ENCODE measurements at places on chromosomes 5 and 9. TPM values are rescaled to one million over a fixed set of nuclear protein-coding genes. Genes with fewer than 3 reads are reported as not detected.
A peak's percentile ranks its signal among the peaks of the same experiment; 100 is the strongest.

GRCh38 chr5:143277536-143277935, 126.0 kb downstream of the NR3C1 start:
- no peak for DNase-seq

- no peak for DNase-seq
Observed at GRCh38 chr5:60633341-60633740, 66.6 kb downstream of the DEPDC1B start.

DNA sequence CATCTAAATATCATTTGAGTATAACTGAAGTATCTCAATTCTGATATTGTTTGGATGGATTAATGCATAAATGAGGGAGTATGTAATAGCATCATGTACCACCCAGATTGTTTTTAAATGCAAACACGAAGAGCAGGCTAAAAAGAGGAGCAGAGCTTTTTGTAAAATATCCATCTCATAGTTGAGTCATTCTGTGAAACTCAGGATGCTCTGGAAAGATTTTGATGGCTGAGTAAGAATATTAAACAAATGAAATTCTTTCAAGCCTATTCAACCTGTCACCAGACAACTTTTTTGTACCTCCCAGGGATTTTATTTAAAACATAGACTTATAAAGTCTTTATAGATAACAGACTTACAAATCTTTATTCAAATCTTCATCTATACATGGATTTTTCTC, 625.9 kb downstream of the TLE4 start:
- DNase-seq: no peak

DNA sequence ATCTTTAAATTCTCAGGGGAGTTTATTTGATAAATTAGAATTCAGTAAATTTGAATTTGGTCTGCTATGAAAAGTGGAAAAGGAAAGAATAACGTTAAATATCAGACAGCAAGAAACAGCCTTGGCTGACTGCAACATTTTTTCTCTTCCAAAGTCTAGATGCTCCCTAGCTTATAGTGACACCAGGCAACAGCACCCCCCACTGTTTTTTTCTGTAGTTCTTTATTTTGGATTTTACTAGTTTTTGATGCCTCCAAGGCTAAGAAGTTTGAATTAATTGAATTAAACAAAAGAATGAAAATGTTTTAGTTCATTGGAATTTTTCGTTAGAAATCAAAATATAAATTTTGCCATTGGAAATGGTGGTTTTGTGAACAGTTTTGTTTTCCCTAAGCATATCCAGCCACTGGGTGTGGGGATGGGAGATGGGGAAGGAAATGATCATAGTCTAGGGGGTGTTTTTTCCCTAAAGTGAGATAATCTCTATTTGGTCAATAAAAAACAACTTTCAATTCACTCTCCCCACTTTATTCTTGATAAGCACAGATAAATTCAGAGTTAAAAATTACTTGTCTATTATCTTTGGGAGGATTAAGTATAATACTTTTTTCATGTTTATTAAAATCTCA, 199.3 kb upstream of the CD180 start:
- DNase-seq: no peak

DNA sequence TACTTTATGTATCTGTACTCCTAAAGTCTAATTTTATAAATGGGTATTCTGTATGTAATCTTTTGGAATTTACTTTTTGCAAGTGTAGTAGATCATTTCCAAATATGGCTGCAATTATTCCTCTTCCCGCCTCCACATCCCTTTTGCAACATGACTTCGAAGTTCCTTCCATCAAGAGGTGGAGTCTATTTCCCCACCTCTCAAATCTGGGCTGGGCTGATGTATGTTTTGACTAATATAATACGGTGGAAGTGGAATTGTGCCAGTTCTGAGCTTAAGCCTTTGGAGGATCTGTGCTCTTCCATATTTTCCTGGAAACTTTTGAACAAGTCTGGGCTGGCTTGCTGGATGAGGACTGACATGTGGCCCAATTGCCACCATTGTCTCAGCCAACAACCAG, 155.9 kb downstream of the FGF18 start:
- DNase-seq: no peak

DNA sequence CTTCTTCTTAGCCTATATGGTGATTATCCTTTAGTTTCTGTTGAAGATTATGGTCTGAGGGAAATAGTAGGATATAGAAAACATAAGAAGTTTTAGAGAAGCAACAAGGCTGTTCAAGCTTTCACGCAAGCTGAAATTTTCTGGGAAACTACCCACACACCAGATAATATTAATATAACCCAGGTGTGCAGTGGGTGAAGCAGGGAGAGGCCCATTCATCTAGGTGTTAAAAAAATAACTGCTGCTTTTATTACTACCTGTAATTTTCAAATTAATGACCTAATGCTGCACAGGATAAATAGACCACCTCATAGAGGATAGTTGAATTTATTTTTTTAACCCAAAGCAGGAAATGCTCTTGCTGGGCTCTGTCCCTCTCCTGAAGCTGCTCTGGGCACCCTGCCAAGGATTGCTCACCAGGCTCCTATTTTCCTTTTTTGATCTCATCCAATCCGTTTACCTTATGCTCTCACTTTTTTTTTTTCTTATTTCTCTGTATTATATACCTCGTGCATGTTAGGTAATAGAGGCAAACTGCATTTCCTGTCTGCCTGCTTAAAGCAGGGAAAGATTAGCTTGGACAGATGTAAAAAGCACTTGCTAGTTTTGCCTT, 124.3 kb upstream of the SLC12A2 start:
- DNase-seq: peak; percentile 79

The NDUFS4 gene
- 105 TPM for total RNA-seq

- DNase-seq: no peak
Observed at GRCh38 chr9:131815970-131816873, 76.3 kb upstream of the RAPGEF1 start.

The NIPAL4 gene
- 5.0 TPM for total RNA-seq

The ACTBL2 gene
- not detected for total RNA-seq

GRCh38 chr9:79764374-79764773, 192.6 kb downstream of the TLE4 start:
- DNase-seq: no peak

- no peak for DNase-seq
Observed at GRCh38 chr5:179121667-179122111, 61.5 kb downstream of the ZNF354C start.

- no peak for DNase-seq
Observed at GRCh38 chr9:86093788-86094555, 5.4 kb downstream of the GOLM1 start.

DNA sequence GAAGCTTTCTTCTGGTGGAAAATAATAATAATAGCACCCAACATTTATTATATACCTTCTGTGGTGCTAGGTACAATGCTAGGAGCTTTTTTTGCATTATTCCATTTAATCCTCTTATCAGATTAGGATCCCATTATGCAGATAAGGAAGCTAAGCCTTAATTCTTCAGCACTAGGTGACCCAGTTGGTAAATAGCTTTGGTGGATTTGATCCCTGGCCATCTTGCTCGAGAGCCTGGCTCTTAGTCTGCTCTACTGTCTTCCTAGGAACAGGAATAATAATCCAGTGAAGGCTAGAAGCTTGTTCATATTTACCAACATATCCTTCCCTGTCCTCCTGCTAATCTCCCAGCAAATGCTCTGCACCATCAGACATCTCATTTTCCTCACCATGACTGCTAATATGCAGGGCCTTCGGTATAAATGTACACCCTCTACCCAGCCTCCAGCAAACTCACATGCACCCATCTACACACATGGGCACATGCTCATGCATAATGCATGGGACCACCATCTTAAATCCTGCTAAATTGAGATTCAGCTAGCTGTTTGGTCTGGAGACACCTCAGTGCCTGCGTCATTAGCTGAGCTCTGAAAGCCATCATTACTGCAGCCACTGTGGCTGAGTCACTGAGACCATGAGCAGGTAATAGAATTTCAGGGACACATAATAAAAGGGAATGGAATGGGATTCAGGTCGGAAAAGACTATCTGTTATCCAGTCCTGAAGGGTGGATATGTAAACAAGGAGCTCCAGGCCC, 87.5 kb downstream of the TRIM32 start:
- no peak for DNase-seq

The CEL gene
- 0.95 TPM for total RNA-seq

DNA sequence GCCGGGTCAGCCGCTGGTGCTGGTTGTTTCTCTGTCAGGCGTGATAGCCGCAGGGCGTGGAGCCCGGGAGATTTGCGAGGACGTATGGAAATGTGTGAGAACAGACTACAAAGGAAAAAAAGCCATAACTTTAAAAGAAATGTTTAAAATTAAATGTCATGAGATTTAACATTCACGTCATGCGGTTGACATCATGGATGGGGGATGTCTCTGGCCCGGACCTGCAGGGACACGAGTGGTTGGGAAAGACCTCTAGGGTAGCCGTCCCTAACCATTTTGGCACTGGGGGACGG, 643 bp upstream of the RNF130 start:
- no peak for DNase-seq

- DNase-seq: no peak
Observed at GRCh38 chr5:180026320-180026719, 45.2 kb downstream of the RNF130 start.

The PPP2R2B gene
- 11.8 TPM for total RNA-seq

The SOHLH1 gene
- total RNA-seq: not detected

GRCh38 chr5:155461304-155461703, 447.7 kb downstream of the KIF4B start:
- DNase-seq: no peak

GRCh38 chr9:124973807-124974206, 32.9 kb upstream of the GOLGA1 start:
- DNase-seq: no peak

DNA sequence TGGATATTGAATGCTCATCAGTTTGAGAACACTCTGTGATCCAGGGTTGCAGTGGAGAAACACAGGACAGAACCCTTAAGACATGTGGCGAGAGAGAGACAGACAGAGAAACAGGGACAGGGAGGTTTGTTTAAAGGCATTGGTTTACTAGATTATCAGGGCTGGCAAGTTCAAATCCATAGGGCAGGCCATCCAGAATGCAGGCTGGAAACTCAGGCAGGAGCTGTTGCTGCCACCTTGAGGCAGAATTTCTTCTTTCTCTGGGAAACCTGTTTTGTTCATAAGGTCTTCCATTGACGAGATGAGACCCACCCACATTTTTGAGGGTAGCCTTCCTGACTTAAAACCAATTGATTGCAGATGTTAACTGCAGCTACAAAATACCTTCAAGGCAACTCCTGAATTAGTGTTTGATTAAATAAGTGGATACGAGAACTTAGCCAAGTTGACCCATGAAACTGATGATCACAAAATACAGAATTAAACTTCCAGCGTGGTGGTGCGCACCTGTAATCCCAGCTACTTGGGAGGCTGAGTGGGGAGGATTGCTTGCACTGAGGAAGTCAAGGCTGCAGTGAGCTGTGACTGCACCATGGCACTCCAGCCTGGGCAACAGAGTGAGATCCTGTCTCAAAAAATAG, 55.9 kb downstream of the NSUN2 start:
- no peak for DNase-seq

DNA sequence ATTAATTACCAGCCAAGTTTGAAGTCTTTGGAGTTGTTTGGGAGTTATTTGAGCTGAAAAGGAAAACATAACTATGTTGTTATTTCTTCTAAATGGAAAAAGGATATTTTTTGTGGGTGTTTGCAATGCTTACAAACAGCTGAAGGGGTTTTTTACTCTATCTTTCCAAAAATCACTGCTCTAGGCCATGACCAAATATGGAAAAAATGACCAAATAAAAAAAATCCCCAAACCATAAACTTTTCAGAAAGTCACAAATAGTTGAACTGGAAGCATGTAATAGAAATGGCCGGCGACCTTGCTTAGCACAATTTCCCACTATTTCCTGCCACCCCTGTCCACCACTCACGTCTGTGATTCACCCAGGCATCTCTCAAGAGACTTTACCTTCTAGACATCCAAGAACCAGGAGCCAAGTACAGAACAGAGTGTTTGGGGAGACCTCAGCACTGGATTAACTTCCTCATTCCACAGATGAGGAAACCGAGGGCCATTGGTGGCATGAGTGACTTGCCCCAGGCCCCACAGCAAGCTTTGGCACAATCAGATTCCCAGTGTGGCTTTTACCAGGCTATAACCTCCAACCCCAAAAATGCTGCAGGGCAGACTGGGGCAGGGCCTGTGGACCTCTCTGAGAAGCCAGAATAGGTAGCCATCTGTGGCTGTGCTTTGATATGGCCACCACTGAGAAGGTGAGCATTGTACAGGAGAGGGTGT, 84.5 kb downstream of the NRG2 start:
- DNase-seq: no peak

DNA sequence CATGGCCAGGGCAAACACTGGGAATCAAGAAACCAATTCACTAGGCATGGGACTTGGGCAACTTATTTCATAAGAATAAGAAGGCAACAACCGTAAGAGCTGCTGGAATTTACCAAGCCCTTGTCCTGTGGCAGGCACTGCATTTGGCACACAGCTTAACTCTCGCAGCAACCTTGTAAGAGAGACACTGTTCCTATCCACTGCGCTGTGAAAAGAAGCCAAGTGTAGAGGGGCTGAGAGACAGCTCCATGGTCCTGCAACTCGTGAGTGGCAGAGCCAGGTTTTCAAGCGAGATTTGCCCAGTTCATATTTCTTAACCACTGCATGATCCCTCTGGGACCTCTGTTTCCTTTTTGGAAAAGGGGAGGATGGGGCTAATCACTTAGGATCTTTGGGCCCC, 129.3 kb upstream of the STC2 start:
- no peak for DNase-seq

The SPATA6L gene
- 5.4 TPM for total RNA-seq

DNA sequence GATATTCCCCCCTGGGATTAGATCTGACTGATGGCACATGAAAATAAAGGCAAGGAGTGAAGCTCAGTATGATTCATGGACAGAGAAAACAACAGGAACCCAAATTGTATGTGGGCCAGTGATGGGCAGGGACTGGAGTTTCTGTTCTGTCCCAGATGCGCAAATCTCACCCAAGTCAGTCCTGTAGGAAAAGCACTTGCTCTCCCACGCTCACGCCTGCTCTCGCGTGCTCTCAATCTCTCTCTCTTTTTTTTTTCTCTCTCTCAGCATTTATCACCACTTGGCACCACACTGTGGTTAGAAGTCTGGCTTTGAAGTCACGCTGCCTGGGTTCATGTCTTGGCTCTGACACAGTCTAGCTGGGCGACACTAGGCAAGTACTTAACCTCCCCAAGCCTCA, 106.5 kb upstream of the LRRTM2 start:
- no peak for DNase-seq

GRCh38 chr5:149037817-149038216, 25.0 kb downstream of the SH3TC2 start:
- no peak for DNase-seq

- DNase-seq: no peak
Observed at GRCh38 chr5:9198394-9198793, 347.5 kb downstream of the SEMA5A start.

The DCP2 gene
- total RNA-seq: 102 TPM

Data from urinary bladder (tissue), 4 donors.